ENCODE measurements at places on chromosomes 6 and 20. TPM values are rescaled to one million over a fixed set of nuclear protein-coding genes. Genes with fewer than 3 reads are reported as not detected.

GRCh38 chr20:46622165-46622564 is 29.1 kb downstream of the SLC13A3 start:
- DNase-seq, result no peak

GRCh38 chr6:106118835-106119431 is 32.8 kb downstream of the PRDM1 start:
- no peak for DNase-seq

DNA sequence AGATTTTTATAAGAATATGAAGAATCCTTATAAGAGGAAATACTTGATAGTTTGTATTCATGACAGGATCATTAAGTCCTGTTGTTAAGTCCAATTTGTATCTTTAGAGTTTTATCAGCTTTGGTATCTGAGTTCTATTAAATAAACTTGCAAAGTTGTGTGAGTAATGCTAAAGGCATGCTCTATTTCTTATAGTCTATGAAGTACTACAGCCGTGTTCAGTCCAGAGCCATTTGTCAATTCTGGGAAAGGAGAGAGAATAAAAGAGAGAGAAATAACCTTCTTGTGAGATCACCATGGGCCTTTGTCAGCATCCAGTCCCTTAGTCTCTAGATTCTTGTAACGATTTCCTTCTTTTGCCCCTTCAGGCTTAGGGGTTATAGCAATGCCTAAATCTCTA is 181.2 kb upstream of the POU3F2 start:
- DNase-seq, result no peak

DNA sequence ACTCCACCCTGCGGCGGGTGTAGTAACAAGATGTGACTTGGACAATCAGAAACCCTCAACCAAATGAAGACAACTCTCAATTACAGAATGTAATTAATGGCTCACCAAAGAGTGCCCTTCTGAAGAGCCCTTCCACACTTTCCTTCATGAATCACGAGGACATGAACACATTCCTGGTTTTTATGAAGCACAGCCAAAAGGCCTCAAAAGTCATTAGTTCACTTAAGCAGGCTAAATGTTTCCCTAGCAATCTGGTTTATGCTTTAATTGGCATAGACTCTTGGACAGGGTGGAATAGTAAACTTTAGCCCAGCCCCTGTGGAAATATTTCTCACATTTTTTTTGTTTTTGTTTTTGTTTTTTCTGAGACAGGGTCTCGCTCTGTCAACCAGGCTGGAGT is 20.5 kb downstream of the CPNE5 start:
- DNase-seq, result no peak

Gene TEAD3
- 35.9 TPM for polyA plus RNA-seq

DNA sequence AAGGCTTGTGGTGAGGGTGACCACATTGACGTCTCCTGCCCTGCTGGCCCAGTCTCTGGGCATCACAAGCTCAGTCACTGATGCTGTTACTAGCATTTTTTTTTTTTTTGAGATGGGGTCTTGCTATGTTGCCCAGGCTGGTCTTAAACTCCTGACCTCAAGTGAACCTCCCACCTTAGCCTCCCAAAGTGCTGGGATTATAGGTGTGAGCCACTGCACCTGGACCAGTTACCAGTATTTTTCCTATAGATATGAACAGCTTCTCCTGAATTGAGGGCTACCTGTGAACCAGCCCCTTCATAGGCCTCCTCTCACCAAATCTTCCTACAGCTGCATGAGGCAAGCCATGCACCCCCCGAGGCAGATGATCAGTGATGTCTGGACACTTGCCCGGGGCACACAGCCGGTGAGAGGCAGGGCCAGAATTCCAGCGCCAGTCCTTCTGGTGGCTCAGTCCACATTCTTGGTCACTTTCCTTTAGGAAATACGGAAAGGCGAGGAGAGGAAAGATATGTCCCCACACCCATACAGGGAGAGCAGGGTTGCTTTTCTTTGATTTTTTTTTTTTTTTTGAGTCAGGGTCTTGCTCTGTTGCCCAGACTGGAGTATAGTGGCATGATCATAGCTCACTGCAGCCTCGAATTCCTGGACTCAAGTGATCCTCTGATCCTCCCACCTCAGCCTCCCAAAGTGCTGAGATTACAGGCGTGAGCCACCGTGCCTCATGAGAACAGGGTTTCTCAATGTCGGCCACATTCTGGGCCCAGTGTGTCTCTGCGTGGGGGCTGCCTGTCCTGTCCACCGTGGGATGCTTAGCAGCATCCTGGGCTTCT is 50.7 kb downstream of the UBE2V1 start:
- DNase-seq, result no peak
